ENCODE measurements at places on chromosomes 7 and 10.

DNA sequence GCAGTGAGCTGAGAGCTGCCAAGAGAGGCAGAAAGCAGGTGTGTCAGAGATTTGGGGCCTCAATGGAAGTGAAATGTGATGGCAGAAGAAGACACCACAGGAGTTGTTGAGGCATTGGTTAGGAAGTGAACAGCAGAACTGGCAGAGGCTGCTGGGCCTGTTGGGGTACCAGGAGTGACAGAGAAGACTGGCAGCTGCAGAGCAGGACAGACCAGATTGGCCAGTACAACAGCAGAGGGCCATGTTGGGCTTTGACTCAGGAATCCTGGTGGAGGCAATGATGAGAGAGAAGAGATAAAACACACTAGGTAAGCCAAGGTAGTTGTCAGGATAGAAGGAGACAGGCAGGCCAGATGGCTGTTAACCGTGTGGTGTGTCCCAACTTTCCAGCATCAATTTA lies 19.9 kb upstream of the HERPUD2 start:
- no peak for DNase-seq

DNA sequence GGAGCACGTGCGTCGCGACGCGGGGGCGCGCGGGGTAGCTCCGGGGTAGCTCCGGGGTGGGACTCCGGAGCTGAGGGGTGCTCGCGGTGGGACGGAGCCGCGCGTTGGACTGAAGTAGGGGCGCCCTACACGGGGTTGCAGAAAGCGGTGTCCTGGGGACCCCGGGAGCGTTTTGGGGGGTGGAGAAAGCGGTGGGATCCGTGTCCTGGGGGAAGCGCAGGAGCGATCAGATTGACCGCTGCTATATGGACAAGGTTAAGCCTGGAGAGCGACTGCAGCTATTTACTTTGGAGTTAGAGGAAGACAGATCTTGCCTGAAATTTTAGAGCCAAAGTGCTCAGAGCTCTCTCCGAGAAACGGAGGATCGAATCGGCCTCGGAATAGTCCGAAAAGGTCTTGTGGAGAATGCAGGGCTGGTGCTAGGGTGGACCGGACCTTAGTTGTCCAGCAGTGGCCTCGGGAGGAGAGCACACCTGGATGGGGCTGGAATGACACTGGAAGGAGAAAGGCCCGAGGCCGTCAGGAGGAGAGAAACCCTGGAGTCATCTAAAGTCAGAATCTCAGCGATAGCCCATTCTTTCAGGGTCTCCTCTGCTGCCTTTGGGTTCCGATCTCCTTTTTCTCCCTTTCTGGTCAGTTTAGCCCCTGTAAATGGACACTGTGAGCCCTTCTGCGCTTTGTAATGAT lies 564 bp downstream of the PDSS1 start:
- no peak for DNase-seq

DNA sequence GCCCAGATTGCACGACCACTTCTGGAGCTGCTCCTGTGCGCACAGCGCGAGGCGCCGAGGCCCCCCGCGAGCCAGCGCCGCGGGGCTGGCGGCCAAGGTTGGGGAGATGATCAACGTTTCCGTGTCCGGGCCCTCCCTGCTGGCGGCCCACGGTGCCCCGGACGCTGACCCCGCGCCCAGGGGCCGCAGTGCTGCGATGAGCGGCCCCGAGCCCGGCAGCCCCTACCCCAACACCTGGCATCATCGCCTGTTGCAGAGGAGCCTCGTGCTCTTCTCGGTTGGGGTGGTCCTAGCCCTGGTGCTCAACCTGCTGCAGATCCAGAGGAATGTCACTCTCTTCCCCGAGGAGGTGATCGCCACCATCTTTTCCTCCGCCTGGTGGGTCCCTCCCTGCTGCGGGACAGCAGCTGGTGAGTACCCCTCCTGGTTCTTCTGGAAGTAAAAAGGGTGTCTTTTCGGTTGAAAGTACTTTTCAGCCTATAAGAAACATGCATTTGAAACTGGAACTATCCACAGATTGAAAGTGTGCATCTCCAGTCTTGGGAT lies 683 bp downstream of the INSIG1 start:
- DNase-seq, result no peak

- no peak for DNase-seq
Measured at GRCh38 chr7:134502463-134503371, 24.6 kb upstream of the AKR1B10 start.

GRCh38 chr7:134988161-134988560 lies 1.9 kb downstream of the AGBL3 start:
- DNase-seq, result no peak

DNA sequence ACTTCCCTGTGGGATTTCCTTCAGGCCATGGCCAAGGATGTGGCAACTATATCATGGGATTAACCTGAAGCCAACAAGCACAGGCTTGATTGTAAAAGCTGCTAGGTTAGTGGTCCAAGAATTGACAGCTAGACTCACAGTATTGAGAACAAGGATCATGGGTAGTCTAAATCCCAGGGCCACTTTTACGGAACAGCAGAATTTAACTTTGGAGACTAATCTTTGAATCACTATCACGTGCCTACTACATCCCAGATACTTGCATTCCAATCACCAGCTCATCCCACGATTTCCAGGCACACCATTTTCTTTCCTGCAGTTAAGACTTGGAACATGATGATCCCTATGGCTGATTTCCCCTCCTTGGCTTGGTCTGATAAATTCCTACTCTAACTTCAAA lies 65.6 kb upstream of the ADO start:
- DNase-seq, result no peak

GRCh38 chr7:101795461-101795860 lies 22.0 kb upstream of the CUX1 start:
- no peak for DNase-seq

DNA sequence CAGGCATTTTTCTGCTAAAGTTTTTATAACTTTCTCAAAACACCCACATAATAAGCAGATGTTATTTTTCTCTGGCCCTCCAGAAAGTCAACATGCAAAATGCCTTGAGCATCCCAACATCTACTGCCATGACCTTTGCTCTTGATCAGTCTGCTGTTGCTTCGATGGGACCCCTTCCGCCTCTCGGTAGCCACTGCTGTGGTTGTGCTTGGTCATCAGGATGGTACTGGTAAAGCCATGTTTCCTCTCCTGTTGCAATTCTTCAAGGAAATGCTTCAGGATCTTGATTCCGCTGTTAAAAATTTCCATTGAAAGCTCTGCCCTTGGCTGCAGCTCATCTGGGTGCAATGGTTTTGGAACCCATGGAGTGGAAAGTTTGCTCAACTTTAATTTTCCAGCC lies 533.0 kb downstream of the DNAJB6 start:
- DNase-seq, result no peak

DNA sequence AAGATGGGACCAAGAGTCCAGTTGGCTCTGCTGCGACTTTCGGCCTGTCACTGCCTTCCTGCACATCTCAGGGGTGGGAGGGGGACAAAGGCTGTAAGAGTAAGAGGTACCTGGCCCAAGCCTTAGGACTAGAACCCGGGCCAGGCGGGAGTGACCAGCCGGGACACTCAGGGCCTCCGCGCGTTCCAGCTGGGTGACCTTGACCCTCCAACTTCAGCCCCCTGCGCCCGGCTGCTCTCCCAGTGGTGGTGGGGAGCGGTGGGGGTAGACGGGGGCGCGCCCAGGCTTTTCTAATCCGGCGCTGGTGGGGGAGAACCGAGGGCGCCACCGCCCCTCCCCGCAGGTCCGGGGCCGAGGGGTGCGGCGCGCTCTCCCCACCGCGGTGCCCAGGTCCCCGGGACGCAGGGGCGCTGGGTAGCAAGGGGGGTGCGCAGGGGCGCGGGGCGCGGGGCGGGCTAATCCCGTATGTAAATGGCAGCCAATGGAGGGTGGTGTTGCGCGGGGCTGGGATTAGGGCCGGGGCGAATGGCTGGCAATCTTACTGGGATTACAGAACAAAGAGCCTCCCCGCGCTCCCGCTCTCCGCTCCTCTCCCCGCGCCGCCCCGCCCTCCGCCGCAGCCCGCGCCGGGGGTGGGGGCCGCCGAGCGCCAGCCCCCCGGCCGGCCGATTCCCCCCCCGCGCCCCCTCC lies at the start of gene GTF2IRD1:
GTF2IRD1 (plus strand) TSS at position 585 of the 690 bp plus-strand sequence. CDS start 54,175 bp downstream, outside the sequence.
- DNase-seq, result peak; percentile 55

DNA sequence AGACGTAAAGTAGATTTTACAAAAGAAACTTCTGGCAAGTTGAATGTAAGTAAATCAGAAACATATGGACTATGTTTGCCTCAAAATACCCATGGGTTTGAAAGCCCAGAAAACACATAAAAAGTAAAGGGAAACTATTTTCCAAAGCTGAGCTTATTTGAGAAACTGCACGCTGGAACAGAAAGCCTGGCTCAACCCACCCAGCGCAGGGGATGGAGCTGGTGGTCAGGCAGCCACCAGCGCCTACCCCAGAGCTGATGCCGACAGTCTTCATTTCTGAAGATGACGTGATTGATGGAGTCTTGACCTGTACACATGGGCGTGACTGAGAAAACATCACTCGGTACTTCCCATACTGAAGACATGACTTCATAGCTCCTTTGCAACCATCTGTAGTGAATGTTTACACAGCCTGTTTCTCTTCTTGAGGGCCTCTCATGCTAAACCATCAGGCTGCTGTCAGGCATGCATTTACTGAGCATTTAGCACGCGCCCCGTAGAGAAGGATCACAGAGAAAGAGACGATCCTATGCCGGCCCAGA lies 232.6 kb upstream of the AUTS2 start:
- DNase-seq, result no peak

DNA sequence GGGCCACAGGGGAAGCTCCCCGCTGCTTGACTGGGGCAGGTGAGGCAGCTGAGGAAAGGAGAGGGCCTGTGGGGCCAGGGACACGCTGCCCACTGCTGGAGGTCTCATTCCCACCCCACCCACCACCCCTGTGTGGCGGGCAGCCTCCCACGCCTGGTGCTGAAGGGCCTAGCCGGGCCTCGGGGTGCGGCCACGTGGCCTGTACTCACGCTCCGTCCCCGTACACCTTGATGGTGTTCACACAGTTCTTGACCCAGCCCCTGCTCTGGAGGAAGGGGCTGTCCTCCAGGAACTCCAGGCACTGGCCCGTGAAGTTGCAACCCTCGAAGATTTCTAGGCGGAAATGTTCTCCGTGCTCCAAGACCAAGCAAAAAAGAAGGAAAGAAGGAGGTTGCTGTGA lies 4.0 kb downstream of the CRYGN start:
- no peak for DNase-seq

DNA sequence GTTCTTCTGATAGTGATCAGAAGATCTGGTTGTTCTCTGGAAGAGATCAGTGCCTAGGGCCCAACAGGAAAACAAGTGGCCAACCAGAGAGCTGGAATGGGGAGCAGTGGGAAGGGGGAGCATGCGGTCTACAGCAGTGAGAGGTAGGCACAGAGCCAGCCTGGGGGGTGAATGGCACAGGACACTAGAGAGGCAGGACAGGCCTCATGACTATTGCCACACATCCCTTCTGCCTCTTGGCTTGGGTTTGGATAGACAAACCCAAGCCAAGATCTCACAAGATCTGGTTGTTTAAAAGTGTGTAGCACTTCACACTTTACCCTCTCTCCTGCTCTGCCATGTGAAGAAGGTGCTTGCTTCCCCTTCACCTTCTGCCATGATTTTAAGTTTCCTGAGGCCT lies 224.4 kb downstream of the ARHGAP12 start:
- DNase-seq, result no peak

DNA sequence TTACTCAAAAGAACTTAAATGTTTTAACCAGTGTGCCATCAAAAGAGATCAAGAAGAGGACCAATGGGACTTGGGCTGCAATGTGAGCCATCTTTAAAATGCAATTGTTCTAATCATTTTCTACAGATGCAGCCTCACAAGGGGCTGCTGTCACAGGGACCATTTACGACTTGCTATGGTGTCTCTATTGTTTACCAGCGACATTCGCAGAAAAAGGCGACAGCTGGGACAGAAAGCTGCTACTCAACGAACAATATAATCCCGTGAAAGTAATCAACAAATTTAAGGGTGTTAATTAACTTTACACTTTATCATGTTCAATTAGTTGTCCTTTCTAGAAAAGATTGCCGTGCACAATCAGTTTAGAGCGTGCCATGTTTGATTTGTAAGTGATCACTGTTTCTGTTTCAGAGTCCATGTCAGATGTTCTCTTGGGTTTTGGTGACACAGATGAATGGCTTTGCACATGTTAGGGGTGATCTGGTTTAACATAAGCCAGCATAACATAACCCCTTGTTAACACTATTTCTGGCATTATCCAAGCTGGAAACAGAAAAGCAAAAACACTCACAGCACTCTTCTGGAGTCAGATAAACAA lies 110.8 kb downstream of the HIBADH start:
- no peak for DNase-seq

DNA sequence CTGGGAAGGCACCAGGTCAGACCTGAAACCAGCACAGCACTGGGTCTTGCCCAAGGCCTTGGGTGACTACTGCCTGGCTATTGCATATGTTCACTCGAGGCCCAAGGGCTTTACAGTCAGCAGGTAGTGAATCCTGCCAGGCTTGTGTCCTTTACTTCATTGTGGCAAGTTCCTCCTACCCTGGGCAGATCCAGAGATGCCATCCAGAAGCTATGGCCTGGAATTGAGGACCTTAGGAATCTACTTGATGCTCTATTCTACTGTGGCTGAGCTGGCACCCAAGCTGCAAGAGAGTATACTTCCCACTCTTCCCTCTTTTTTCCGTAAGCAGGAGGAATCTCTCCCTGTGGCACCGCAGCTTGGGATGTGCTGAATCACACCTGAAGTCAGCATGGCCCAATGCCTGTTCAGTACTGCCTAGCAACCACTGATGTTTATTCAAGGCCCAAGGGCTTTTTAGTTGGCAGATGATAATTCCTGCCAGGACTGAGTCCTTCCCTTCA lies 246.7 kb upstream of the CTBP2 start:
- no peak for DNase-seq

DNA sequence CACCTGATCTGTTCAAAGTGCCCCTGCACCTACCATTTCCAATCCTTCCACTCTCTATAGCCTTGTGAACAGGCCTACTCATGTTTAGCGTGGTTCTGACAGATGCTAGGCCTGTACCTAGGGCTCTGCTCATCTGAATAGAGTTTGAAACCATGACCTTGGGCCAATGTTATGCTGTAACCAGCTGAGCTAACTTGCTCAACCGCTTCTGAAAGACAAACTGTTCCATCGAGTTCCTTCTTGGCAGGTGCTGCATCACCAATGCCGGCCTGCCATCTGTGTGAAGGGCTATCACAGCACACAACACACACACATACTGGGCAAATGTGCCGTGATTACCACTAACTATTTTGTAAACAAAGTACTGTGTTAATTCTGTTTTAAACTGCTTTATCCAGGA lies 419.0 kb upstream of the GALNT17 start:
- DNase-seq, result no peak

DNA sequence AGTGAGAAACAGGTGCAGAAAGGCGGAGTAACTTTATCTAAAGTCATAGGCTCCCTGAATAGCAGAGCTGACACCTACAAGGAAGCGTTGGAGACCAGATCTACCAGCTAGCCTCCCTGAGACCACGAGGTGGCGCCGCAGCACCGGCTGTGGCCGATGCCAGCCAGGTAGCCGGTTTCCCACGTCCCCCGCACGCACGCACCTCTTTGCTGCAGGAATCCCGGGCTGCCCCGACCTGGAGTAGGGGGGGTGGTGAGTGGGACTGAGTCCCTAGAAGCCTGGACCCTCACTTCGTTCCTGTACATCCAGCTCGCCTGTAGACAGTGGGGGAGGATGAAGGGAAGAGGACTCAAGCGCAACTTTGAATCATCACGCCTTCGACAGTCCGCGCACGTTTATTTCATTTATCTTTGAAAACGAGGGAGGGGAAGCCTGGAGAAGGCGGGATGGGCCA lies 3.7 kb downstream of the ELOVL3 start:
- peak; percentile 51 for DNase-seq

All from NCI-H1105 (cell line).